ENCODE measurements at places on chromosomes 1 and 21. TPM values are rescaled to one million over a fixed set of nuclear protein-coding genes. Genes with fewer than 3 reads are reported as not detected.

Gene AMY2A
- not detected for total RNA-seq

Gene OR2T35
- total RNA-seq, result not detected

Gene AADACL3
- not detected for total RNA-seq

Gene ASTN1
- 0.12 TPM for total RNA-seq

Gene KCNT2
- 8.2 TPM for total RNA-seq
